ENCODE measurements at places on chromosomes 16 and 17.

DNA sequence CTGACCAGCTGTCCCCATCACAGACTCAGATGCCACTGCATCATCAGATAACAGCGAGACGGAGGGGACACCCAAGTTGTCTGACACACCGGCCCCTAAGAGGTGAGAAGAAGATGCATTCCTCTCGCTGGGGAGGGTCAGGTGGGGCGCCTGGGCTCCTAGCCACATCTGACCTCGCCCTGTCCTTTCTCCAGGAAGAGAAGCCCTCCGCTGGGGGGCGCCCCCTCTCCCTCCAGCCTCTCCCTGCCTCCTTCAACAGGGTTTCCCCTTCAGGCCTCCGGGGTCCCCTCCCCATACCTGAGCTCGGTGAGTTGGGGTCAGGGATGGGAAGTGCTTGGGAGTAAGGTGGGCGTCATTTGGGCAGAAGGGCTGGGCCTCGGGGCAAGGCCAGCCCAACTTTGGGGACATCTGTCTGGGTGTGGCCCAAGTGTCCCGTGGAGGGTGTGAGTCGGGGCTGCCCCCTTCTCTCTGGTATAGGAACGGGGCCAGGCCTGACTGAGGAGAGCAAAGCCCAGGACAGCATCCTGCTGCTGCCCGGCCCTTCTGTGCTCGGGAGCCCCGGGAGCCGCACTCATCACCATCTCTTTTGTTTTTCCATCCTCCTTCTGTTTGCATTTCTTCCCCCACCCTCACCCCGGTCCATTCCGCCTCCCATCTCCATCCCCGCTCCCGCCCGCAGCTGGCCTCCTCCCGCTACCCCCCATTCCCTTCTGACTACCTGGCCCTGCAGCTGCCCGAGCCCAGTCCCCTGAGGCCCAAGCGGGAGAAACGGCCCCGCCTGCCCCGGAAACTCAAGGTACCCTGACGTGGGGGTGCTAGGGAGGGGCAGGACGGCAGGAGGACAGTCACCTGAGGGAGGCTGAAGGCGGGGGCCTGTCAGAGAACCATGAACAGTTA is 4.9 kb downstream of the INO80E start:
- no peak for ATAC-seq

DNA sequence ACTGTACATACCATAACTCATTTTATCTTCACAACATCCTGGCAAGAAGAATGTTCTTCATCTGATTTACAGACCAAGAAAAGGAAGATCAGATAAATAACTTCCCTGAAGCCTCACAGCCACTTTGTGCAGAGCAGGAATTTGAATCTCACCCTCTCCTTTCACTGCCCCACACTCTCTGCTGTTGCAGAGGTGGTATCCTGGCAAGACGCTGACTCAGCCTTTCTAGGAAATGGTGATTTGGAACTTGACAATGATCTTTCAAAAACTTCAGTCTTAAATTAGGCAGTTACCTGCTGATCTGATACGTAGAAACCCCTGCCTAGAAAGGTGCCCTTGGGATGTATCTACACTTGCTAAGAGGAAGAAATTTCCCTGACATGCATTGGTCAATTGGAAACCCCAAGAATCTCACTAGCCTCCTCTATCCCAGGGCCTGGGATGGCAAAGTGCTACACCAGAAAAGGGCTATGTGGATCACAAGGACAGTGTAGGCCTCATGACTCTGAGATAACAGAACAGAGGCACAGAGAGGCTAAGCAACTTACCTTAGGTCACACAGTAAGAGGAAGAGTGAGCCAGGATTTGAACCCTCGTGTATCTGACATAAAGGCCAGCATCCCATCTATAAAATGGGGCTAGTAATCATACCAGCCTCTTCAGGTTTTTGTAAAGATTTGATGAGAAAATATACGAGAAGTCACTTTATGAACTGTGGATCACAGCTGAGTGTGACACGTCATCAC is 17.9 kb downstream of the FBXO39 start:
- ATAC-seq: no peak

DNA sequence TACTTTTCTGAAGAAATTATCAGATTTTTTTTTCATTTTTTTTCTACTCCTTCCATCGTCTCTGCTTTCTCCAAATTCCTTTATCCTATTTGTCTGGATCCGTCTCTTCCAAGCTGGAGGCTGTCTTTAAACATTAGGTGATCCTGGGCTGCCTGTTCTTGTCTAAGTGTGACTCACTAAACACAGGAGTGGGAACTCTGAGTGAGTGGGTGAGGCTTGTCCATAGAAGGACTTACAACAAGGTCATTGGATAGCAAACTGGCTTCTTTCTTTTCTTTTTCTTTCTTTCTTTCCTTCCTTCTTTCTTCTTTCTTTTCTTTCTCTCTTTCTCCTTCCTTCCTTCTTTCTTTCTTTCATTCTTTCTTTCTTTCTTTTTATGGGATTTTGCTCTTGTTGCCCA is 18.2 kb downstream of the ALOX15 start:
- no peak for ATAC-seq

- ATAC-seq: no peak
Observed at GRCh38 chr17:78723957-78724356, 58.1 kb downstream of the CYTH1 start.

GRCh38 chr17:17516941-17517720 is 20.9 kb upstream of the RASD1 start:
- no peak for ATAC-seq

DNA sequence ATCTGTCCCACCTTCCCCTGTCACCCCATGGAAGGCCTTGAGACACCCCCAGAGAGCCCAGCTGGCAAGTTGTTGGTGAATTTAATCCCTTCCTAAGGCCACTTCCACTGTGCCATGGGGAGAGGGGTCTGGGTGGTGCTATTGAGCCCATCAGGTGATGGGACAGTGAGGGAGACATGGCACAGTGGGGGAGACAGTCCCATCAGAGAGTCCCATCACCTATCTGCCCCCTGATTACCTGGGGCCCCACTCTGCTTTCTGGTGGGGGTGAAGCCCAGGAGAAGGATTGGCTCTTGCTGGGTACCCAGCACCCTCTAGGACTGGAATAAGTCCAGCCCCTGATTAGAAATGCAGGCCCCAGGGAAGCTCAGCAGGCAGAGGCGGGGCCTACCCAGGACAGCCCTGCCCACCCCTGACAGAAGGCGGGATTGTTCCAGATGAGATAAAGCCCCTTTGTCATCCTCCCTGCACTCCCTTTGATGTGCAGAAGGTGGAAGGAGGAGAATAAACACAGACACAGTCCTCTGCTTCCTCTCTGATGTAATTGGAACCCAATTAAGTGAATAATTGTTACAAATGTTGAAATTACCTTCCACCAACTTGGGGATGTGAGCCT is 18.9 kb downstream of the TMEM132E start:
- peak; percentile 91 for ATAC-seq

DNA sequence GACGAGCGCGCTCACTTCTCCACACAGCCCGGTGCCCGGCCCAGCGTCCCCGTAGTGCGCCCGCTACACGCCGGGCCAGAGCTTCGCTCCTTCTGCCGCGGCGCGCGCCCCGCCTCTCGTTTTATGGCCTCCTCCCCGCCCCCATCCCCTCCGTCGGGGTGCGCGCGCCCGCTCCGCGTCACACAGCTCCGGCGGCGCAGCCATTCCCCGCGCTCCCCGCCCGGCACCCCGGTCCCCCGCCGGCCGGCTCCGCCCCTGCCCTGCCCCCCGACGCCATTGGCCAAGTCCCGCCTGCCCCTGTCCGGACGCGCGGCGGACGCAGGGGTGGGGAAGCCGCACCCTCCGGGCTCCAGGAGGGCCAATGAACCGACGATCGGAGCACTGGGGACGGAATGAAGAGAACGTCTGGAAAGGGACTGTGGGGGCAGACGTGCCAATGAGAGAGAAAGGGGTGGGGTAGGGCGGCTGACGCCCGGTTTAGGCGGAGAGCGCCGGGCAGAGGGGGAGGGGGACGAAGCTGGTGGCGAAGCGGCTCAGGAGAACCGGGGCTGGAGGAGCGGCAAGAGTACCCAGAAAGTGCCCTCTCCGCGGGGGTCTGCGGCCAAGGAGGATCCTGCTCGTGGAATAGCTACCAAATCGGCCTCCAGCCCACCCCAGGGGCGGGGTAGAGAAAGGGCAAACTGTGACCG is at the start of gene TOB1:
TOB1 (minus strand) TSS at position 94 of the 689 bp plus-strand sequence. CDS start 2,337 bp downstream, outside the sequence.
- peak; percentile 77 for ATAC-seq
